ENCODE measurements at places on chromosomes 2 and 18.

DNA sequence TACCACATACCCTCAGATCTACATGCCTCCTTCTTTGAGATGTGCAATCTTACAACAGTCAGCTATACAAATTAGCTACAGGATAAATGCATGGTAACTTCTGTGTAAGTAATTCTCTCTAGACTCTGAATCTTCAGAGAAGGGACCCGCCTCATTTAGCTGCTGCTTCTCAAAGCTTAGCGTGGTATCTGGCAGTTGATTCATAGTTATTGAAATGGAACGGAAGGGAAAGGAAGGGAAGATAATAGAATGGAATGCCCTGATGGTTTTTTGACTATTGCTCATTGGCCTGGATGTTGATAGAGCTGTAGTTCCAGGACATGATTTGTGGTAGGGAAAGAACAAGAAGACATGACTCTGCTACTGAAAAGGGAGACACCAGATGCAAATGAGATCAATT is 498.1 kb upstream of the CRIM1 start:
- no peak for DNase-seq

GRCh38 chr2:55330541-55331297 is 61.7 kb upstream of the MTIF2 start:
- no peak for DNase-seq

GRCh38 chr18:8046441-8046840 is 479.3 kb downstream of the PTPRM start:
- no peak for DNase-seq

DNA sequence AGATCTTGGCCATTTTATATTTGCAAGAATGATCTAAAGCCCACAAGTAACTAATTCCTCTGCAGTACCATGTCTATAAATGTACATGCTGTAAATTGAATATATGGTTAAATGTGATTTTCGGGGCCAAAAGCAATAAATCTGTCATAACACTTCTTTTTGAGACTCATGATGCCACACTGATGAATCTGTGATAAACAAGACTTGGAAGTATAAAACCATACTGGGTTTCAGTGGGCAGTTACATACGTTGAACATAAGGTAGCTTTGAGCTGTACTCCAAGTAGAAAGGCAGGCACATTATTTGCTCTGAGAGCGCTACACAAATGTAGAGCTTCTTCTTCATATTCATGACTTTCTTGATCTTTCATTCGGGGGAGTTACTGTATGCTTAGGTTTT is 792.2 kb downstream of the LRRTM4 start:
- DNase-seq: no peak

DNA sequence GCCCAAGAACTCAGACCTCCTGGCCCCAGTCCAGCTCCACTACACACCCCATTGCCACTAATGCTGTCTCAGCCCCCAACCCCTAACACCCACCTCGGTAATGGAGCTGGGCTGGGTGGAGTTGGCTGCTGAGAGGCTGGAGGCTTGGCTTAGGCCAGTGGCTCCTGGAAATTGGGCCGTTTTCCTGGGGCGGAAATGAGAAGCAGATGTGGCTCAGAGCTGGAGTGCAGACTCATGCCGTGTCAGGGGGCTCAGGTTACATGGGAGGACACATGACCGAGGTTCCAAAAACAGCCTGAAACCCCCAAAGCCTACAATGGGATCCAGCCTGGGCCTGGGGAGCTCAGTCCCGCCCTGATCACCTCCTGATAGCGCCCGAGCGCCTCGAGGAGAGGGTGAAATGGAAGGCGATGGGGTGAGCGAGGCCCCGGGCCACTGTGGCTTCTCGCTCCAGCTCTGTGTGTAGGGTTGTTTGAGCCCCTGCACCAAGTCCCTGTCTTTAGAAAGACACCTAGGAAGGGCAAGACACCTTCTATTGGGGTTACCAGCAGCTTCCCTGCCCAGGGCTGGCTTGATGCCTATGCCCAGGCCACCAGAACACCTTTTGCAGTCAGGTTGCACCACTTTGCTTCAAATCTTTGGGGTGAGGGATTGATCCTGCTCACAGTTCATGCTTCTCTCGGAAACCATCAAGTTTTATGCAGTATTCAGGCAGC is 175.7 kb upstream of the HAAO start:
- no peak for DNase-seq

DNA sequence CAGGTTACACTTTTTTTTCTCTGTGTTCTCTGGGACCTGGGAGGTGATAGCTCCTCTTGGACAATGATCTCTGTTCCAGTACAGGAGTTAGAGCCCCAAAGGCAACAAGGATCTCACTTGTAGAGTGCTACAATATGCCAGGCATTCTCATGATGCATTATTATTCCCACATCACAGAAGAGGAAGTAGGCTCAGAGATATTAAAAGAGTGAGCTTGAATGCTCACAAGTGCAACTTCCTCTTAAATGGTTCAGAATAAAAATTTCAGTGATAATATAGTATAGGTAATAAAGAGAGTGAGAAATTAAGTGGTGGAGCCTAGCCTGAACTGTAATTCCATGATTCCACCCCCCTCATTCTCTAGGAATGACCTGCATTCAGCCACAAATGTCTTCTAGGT is 21.4 kb downstream of the POLE4 start:
- no peak for DNase-seq

GRCh38 chr2:220966636-220967035 is 605.5 kb downstream of the EPHA4 start:
- DNase-seq: no peak

- no peak for DNase-seq
Observed at GRCh38 chr2:10245021-10245420, 57.7 kb upstream of the HPCAL1 start.

GRCh38 chr2:45505138-45505537 is 105.9 kb downstream of the SRBD1 start:
- no peak for DNase-seq

GRCh38 chr2:211479536-211480150 is 923.2 kb downstream of the CPS1 start:
- DNase-seq: no peak

GRCh38 chr2:75424936-75425619 is 135.7 kb downstream of the EVA1A start:
- DNase-seq: no peak

GRCh38 chr18:22391407-22392345 is 26.0 kb downstream of the CTAGE1 start:
- peak; percentile 24 for DNase-seq
